ENCODE measurements at places on chromosomes 1 and 21.

GRCh38 chr1:4931486-4931885 is 277.1 kb downstream of the AJAP1 start:
- DNase-seq, result no peak

DNA sequence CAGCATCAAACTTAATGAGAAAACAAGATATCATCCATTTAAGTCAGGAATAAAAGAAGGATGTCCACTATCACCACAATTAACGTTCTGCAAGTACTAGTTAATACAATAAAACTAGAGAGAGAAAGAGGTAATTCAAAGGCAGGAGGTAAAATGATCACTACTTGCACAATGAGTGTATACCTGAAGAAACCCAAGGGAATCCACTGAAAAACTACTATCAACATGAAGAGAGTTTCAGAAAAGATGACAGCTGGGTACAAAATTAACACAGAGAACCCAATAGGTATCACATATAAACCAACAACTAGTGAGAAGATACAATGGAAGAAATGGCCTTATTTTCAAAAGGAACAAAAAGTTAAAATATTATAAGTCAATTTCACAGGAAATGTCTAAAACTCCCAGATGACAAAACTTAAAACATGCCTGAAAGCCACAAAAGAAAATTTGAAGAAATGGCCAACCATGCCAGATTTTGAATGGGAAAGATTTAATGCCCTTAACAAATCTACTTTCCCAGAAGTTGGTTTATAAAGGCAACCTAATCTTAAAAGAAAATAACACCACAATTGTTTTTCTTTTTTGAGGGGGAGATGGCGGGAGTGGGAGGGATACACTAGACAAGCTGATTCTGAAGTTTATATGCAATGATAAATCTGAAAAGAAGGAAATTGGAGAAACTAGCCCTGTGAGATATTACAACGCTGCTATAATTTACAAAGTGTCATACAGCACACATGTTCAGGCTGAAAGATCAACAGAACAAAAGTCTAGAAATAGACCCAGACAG is 17.8 kb downstream of the VPS26C start:
- no peak for DNase-seq

DNA sequence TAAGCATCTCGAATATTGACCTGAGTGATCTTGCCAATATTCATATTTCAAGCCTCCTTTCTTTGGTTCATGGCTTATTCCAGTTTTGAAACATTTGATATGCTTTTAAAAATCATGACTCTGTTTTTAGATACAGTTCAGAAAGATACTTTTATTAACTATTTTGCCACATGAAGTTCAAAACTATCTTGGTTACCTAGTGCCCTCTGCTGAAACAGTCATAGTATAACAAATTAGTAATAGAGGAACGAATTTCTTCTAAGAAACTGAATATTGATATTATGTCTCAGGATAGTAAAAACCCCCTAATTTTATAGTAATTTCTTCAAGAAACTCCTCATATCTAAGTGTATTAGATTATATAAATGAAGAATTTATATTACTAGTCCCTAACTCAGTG is 52.6 kb upstream of the RC3H1 start:
- peak; percentile 11 for DNase-seq

DNA sequence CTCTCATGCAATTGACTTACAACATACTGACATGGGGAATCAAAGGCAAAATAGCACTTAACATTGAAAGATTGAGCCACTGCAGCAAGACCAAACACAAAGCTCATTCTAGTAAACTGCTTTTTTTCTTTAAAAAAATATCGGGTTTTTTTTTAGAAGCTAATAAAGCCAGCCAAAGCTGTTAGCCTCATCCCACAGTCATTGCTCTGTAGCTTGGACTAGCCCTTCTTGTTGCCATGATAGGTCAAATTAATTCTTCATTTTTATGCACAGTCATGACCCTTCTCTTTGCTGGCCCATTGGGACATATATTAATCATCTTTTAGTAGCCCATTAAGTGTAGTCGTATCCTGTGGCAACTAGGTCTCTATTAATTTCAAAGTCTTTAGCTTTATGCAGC is 231.3 kb downstream of the ADGRL2 start:
- no peak for DNase-seq

GRCh38 chr1:8554956-8555534 is 237.1 kb downstream of the SLC45A1 start:
- no peak for DNase-seq

- DNase-seq, result no peak
Measured at GRCh38 chr1:205291596-205291995, 29.9 kb downstream of the NUAK2 start.

- DNase-seq, result no peak
Measured at GRCh38 chr1:229689904-229690303, 63.9 kb downstream of the URB2 start.

DNA sequence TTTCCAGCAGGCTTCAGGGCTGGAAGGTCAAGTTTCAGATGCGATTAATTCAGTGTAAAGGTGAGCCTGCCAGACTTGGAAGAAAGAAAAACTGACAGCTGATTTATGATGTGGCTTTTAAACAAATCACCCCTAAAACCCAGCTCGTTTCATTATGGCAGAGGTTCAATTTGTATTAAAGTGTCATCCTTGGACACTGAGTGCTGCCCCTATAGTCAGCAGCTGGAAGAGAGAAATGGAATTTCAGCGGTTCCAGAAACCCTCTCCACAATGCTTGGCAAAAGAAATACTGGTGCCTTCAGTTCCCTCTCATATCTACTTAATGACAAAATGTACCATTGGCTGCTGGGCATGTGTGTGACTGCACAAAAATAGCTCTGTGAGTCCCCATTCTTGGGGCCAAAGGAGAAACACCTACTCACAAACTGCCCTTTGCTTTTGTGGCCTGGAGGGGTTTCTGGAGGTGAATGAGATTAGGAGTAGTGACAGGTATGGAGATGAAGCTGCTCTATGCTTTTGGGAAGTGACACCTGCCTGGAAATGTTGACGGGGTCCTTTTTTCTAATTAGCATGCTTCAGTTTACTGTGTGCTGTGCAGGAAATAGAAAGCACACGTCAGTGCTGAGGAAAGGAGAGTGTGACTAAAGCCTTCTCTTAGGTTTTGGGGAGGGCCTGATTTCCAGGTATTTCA is 95.1 kb upstream of the TSPAN2 start:
- no peak for DNase-seq

DNA sequence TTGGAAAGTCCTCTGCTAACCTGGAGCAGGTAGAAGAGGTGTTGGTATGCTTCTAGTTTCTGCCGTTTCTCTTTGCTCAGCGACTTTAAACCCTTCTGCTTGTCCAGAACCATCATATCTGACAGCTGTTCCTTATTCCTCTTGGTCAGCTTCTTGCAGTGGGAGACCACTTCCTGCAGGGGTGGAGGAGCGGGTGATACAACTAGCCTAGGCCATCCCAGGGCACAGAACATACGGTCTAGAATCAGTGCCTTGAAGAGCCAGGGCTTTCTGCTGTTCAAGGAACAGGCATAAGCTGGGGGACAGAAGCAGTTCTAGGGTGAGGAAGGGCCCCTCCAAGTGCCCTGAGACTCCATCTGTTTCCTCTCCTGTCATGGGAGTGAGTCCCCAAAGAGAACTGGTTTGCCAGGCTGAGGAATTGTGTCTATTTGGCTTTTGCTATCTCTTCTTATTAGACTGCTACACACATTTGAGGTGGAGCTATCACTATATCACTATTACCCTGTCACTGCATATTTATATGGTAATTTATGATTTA is 32.5 kb downstream of the IQGAP3 start:
- DNase-seq, result no peak

GRCh38 chr1:184056921-184057555 is 5.5 kb downstream of the TSEN15 start:
- peak; percentile 80 for DNase-seq

DNA sequence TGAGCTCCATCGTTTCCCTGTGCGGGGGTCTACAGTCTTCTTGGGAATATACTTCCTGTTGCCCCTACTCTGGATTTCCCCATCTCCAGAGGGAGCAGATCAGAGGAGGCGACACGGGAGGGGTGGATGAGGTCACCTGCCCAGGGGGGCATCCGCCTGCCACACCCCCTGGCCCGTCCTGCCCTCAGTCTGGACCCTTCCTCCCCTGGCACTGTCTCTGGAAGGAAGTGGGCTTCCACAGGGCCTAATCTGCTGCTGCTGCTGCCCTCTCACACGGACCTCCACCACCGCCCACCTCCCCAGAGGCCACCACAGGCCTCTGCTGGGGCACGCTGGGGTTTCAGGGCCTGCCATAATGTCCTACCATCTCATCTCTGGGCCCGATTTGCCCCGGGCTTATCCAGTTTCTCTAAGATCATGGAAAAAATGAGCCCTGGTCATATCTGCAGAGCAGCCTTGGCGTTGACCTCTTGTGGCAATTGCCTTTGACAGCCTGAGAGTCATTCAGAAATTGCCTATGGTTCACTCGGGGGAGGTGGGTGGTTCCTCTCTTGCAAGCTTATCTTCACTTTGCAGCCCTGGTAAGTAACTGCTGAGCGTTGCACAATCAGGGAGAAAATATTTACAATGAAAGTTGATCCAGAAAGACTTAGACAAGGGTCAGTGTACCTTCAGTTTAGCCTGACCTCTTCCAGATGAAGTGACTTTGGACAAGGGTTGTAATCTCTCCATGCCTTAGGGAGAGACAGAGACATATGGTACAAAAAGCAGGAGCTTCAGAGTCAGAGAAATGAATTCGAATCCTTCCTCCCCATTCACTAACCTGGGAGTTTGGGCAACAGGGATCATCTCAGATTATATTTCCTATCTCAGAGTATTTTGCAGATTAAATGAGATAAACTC is 252.4 kb downstream of the TOMM20 start:
- no peak for DNase-seq

GRCh38 chr21:36255663-36256062 is 64.3 kb upstream of the MORC3 start:
- DNase-seq, result no peak

DNA sequence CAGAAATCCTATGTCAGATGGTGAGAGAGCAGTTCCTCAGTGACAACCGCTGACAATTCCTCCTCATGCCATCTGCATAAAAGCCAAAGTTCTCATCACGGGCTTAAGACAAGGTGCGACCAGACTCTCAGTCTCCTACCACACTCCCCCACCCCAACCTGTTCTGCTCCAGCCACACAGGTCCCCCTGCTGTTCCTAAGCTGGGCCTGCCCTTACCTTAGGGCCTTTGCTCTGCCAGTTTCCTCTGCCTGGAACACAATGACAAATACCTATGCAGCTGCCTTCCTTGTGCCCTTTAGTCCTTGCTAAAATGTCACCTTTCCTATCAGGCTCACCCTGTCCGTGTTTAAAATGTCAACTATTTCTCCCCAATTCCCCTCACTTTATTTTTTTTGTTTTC is 382.2 kb downstream of the NTNG1 start:
- DNase-seq, result no peak

DNA sequence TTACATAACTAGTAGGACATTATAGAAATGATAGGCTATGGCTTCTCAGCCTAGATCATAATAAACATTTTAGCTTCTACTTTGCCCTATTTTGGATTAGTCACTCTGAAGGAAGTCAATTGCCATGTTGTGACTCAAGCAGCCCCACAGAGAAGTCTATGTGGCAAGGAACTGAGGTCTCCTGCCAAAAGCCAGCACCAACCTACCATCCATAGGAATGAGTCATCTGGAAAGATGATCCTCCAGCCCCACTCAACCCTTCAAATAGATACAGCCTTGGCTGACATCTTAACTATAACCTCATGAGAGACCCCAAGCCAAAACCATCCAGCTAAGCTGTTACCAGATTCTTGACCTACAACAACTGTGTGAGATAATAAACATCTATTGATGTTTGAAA is 76.3 kb upstream of the BEND5 start:
- peak; percentile 83 for DNase-seq

GRCh38 chr1:3981261-3981660 is 81.2 kb upstream of the C1orf174 start:
- DNase-seq, result no peak

DNA sequence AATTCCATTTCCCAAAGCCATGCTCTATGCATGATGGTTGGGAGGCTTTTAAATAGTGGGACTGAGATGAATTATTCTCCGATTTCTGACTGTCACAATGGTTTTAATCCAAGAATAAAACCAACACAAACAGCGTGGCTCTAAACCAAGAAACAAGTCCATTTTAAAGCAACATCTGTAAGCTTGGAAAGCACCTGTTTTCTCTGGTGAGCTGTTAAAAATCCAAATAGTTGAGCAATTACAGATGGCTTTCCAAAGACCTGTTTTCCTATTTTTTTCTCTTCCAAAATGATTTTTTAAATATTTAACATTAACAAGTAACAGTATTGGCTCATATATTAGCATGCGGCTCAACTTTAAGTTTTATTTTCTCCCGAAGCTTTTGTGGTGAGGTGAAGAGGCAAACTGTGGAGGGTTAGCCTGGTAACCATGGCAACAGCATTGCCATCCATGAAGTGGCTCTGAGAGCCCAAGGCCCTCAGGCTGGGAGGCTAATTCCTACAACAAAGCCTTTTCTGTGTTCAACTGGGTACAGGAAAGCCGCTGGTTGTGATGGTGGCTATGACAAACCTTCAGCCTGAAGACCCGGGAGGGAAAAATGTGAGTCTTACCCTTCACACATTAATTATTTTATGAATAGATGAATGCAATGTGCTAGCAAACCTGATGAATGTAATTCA is 56.7 kb upstream of the B3GALT5 start:
- no peak for DNase-seq

DNA sequence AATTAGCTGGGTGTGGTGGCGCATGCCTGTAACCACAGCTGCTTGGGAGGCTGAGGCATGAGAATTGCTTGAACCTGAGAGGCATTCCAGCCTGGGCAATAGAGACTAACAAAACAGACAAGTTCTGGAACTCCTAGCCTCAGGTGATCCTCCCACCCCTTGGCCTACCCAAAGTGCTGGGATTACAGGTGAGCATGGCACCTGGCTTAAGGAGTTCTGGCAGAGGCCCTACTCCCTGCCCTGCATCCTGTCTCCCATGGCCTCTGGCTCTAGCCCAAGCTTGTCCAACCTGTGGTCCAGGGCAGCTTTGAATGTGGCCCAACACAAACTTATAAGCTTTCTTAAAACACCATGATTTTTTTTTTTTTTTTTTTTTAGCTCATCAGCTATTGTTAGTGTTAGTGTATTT is 20.4 kb downstream of the TOMM20 start:
- no peak for DNase-seq

DNA sequence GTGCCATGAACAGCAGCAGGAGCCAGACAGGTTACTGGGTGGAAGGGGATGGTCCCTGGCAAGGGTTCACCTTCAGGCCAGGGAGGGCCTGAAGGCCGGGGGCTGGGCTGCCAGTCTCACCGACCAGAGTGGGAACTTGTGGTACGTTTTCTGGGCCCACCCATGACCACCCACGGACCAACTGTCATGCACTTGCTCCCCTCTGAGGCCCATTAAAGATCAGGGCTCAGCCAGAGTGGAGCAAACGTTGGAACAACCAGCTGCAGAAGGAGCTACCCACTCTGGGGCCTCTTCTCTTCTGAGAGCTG is 436.7 kb upstream of the PRMT6 start:
- no peak for DNase-seq

GRCh38 chr1:89799495-89799894 is 21.3 kb upstream of the LRRC8D start:
- no peak for DNase-seq

DNA sequence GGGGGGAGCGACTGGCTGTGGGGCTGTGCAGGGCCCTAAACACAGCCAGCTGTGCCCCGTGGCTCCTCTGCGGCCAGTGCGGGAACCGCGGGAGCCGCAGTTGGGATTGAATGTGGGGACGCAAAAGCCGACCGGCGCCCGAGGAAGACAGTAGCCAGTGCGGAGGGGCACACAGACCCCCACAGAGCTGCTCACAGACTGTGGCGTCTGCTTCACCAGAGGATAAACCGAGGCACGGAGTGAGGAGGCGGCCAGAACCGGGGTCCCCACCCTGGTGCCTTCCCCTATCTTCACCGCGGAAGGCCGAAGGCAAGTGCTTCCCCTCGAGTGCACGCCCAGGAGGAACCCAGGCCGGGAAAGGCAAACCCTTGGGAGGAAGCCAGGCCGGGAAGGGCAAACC is 8.7 kb upstream of the TMEM52 start:
- no peak for DNase-seq

Measured in fibroblast of skin of left quadriceps (primary cell).